SHP77 treated with DMSO at 0.1 percent for 48 hours (cell line): ENCODE measurements at places on chromosomes 13 and 19.

GRCh38 chr19:57382806-57383488, 6.7 kb upstream of the ZNF548 start:
- no peak for DNase-seq

GRCh38 chr13:62704875-62705274, 1289.2 kb upstream of the PCDH20 start:
- no peak for DNase-seq

DNA sequence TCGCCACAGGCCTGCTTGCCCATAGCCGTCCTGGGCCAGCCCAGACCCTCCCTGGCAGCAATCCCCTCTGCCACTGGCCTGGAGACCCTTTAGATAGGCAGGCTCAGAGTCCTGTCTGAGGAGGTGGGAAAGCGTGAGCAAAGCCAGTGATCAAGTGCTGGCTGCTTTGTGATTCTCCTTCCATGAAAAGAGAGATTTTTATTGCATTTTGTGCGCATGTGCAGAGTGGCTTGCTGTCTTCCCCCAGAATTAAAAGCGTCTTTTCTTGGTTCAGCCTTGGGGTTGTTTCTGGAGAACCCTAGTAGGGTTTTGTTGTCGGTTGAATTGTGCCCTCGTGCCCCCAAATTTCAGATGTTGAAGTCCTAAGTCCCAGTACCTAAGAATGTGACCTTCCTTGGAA, 44.9 kb upstream of the DCT start:
- no peak for DNase-seq

DNA sequence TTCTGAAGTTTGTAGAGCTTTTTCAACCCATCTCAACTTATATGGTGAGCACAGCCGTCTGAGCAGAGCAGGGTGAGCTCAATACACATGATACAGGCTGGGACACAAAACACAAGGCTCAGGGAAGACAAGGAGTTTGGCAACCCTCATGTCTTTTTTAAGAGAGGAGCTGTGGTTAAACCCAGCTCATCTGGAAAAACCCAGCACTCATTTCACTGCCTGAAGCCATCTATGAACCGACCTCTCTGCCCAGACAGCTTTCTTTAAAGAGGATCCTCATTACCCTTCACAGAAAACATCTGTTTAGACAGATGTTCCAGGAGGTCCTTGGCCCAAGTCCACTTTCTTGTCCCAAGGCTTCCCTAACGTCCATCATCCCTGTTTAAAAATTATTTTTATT, 170.0 kb upstream of the TSHZ3 start:
- no peak for DNase-seq
